ENCODE measurements at places on chromosomes 13 and 19.
A peak's percentile ranks its signal among the peaks of the same experiment; 100 is the strongest.

DNA sequence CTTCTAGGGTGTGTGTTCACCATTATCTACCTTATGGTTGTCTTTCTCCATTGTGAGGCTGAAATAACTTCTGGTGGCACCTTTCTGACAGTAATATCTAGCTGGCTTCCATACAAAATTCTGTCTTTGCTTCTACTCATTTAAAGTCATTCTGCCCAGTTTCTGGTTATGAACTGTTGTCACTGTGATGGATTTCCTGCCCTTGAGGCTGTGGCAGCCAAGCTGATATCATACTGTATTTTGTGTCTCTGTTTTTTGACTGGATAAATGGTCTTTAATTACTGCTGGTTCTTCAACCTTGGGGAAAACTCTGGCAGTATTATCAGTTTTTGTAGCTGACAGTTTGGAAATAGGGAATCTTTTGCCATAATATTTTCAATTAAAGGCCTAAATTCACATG lies 233.4 kb downstream of the GPC6 start:
- DNase-seq, result no peak

DNA sequence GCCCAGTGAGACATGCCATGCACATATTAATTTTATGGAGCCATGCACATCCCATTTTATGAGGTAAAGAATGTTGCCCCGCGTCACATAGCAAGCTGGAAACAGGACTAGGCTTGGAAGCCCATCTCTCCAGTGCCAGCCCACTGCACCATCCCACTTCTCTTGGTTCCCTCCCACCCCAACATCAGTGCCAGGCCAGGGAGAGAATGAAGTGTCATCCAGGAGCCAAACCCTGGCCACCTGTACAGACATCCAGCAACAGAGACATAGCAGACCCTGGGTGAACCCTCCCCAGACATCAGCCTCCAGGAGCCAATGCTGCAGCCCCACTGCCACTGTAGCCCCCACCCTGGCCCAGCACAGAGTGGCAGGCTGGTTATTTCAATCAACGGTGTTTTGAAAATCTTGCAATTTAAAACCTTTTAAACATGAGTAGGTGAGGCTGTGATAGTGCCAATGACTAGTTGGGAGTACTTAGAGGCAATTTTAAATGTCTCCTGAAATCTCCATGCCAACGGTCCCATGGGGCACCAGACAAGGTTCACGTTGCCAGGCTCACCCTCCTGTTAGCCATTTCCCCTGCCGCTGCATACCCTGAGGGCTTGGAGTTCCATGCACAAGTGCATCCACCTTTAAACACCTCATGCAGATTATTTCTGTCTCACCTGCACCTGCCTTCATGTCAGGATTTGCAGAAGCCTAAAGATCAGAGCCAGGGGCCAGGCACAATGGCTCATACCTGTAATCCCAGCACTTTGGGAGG lies 34.7 kb downstream of the VSTM2B start:
- no peak for DNase-seq

DNA sequence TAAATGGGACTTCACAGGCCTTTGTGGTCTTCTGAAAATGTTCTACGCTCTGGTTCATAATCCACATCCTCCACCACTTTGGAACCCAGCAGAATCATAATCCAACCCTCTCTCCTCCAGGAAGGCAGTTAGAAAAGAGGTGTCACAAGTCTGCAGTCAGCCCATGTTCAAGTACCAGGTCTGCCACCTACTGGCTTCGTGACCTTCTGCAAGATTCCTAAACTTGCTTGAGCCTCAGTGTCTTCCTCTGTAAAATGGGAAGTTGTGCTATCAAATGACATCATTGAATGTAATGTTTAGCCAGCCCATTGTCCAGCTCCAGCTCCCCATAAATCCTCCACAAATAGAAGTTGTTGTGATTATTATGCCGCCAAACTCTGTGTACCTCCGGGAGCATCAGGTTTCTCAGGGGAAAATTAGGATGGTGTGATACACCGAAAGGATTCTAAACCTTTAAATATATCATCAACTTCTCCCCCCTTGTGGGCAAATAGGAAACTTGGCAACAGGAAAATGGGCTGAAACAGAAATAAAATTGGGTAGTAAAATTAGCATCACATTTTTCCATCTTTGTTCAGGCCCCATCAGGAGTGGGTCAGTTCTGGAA lies 109.7 kb downstream of the NUFIP1 start:
- peak; percentile 10 for DNase-seq

GRCh38 chr13:62473190-62473943 lies 1057.7 kb upstream of the PCDH20 start:
- no peak for DNase-seq

GRCh38 chr19:1257475-1258162 lies 9.2 kb downstream of the MIDN start:
- no peak for DNase-seq

- no peak for DNase-seq
Observed at GRCh38 chr19:4208385-4209094, 20.8 kb upstream of the EBI3 start.

- DNase-seq, result no peak
Observed at GRCh38 chr19:38905620-38906019, 5.9 kb downstream of the NFKBIB start.

DNA sequence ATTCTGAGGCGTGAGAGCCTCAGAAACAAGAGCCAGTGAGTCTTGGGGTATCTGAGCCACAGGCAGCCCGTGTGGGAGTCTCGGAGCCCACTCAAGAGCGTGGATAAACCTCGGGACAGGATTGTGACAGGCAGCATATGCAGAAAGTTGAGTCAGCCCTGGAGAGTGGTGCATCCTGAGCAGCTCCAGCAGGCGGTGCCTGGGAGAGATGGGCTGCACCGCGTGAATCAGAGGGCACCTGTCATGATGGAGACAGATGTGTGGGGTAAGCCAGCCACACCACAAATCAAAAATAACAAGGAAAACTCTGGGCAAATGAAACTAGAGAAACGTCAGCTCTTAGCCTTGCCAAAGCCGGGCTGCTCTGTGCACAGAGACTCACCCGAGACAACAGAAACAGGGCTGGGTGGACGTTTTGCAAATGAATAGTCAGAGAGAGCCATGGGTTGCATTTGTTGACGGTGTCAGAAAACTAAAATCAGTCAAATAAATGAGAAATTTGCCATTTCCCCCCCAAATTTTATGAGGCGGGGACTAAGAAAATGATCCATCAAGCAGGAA lies 30.0 kb upstream of the POP4 start:
- peak; percentile 21 for DNase-seq

- DNase-seq, result no peak
Observed at GRCh38 chr13:50580684-50581305, 262.7 kb downstream of the DLEU7 start.

GRCh38 chr13:100526318-100527000 lies 62.1 kb downstream of the GGACT start:
- DNase-seq, result no peak

DNA sequence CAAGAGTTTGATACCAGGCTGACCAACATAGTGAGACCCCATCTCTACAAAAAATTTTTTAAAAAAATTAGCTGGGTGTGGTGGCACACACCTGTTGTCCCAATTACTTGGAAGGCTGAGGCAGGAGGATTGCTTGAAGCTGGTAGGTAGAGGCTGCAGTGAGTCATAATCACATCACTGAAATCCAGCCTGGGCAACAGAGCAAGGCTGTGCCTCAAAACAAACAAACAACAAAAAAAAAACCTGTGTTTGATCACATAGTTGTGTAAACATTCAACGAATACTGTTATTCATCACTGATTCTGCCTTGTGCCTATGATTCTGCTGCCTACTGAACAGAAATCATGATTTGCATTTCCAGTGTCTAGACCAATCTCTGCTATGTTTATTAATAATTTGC lies 134.0 kb downstream of the TBC1D4 start:
- DNase-seq, result no peak

- DNase-seq, result no peak
Observed at GRCh38 chr19:11378319-11379189, 4.1 kb downstream of the SWSAP1 start.

DNA sequence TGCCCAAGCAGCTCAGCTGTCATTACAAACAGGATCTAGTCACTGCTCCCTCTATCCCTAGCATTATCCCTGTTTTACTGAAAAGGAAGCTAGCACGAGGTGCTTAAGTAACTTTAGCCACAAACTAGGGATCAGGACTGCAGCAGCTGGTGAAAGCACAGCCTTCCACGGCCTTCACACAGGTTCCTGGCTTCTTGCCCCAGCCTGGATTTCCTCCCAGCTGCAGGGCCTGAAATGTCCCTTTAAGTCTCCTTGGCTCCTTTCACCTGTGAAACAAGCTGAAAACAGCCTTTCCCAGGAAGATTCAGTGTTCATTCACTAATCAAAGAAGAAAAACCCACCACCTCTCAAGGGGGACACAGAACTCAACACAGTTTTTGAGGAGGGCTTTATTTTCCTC lies 754.5 kb downstream of the DIAPH3 start:
- DNase-seq, result no peak

DNA sequence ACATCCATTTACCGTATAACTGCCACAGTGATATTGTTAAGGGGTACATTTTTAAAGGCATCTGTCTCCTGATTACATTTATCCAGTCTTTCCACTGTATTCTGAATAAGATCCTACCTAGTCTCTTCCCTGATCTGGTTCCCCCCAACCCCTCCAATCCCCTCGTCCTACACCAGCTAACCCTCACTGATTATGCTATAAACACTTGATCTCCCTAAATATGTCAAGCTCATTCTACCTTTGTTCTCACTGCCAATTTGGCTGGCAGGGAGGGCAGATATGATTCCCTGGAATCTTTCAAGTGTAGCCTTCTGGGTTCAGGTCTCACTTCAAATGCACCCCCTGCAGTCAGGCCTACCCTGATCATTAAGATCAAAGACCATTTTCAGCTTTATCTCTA lies 1379.8 kb upstream of the MIR17HG start:
- no peak for DNase-seq

DNA sequence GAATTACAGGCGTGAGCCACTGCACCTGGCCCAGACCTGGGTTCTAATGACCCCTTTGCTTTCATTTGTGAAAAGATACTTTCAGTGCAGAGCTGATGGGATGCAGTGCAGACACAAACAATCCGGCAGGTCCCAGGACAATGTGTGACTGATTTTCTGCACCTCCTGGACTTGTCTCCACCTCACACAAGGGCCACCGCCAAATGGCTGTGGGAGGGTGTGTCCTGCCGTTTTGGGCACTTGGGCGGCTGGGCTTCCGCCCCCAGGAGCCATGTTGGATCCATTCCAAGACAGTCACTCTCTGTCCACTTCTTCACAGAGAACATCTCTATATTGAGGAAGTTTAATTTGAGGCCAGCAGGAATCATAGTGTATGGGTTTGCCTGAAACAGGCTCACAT lies 112.3 kb upstream of the ZNF507 start:
- DNase-seq, result no peak

DNA sequence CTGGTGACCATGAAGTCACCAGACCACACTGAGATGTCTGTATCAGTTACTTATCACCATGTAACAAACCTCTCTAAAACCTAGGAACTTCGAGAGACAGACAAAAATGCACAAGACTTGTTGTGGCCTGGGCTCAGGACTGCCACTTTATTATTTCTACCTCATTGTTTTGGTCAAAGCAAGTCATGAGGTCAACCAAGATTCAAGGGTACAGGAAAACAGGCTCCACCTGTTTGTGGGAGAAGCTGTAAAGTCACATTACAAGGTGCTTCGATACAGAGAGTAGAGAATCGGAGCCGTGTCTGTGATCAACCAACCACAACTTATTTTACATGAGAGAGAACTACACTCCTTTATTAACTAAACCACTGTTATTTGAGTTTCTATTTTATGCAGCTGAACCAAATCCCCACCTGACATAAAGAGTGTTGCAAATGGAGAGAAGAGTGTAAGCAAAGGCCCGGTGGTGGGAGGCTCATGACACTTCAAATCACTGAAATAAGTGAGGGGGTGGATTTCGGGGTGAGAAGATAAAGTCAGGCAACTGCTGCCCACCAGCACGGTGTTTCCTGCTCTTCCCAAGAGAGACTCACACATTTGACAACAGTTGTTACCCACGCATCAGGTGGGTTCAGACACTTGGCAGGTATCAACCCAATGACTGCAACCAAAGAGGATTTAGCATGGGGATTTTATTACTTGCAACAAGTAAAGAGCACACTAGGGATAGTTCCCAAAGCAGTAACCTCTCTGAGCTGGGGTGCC lies 39.0 kb upstream of the IGSF23 start:
- DNase-seq, result no peak

GRCh38 chr13:39462428-39462827 lies 140.6 kb downstream of the LHFPL6 start:
- DNase-seq, result no peak

DNA sequence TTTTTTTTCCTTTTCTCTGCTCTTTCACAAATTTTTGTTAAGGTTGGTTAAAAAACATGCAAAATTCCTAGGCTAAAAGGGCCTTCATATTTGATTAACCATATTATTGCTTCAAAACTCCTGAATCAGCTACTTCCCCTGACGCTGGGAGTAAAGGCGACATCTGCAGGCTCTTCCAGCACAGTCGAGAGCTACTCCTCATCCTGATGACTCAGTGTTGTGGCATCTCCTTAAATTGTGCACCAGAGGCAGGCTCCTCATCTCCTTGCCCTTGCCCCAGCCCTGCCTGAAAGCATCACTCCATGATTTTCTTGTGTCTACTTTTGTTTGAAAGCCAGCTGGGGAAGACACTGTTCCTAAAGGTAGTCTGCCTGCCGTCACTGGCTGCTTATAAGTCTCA lies 24.5 kb upstream of the SOX1 start:
- no peak for DNase-seq

DNA sequence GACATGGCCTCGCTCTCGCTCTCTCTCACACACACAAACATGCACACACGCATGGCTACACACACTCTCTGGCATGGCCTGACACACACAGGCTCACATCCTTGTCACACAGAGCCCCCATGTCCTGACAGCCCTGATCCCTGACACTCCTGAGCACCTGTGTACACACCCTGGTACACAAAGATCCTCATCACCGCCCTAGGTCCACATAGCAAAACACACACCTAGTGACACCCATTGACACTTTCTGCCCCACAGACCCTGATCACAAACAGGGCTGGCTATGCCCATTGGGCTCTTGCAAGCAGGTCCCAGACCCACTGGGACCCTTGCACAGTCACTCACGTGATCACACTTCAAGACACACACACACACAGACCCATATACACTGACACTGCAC lies 4.0 kb upstream of the NFIX start:
- DNase-seq, result no peak

- no peak for DNase-seq
Observed at GRCh38 chr19:43674596-43674995, 4.6 kb upstream of the PLAUR start.

Data from stimulated activated CD4-positive, alpha-beta T cell treated with anti-CD3 and anti-CD28 coated beads, Interleukin-2, amount 100 ng/mL, for 24 hours (primary cell).